Stimulated activated CD8-positive, alpha-beta memory T cell treated with anti-CD3 and anti-CD28 coated beads, Interleukin-4, amount 100 ng/mL, for 4 hours (primary cell): ENCODE measurements at places on chromosomes 5 and 9.

- no peak for DNase-seq
Measured at GRCh38 chr5:80037366-80037765, 2.2 kb downstream of the THBS4 start.

- DNase-seq, result no peak
Measured at GRCh38 chr5:78574731-78575161, 73.8 kb downstream of the LHFPL2 start.

DNA sequence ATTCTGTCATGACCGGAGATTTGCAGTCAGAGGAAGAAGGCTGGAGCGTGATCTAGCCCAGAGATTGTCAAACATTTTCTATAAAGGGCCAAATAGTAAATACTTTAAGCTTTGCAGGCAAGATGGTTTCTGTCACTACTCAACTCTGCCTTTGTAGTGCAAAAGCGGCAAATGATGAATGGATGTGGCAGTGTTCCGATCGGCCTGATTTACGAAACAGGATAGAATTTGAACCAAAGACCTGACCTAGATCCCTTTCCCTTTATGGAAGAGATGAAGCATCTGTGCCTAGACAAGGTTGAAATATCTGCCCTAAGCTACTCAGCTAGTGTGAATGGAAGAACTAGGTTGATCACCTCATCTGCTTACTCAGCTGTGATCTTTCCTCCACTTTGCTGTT lies 209.5 kb downstream of the YTHDC2 start:
- DNase-seq, result no peak

GRCh38 chr5:98994611-98995010 lies 65.8 kb upstream of the CHD1 start:
- DNase-seq, result no peak

GRCh38 chr5:115214541-115214940 lies 44.8 kb upstream of the TRIM36 start:
- DNase-seq, result no peak
